ENCODE measurements at places on chromosomes 16 and 17.

GRCh38 chr17:75731716-75732498, 10.6 kb downstream of the ITGB4 start:
- DNase-seq: no peak

DNA sequence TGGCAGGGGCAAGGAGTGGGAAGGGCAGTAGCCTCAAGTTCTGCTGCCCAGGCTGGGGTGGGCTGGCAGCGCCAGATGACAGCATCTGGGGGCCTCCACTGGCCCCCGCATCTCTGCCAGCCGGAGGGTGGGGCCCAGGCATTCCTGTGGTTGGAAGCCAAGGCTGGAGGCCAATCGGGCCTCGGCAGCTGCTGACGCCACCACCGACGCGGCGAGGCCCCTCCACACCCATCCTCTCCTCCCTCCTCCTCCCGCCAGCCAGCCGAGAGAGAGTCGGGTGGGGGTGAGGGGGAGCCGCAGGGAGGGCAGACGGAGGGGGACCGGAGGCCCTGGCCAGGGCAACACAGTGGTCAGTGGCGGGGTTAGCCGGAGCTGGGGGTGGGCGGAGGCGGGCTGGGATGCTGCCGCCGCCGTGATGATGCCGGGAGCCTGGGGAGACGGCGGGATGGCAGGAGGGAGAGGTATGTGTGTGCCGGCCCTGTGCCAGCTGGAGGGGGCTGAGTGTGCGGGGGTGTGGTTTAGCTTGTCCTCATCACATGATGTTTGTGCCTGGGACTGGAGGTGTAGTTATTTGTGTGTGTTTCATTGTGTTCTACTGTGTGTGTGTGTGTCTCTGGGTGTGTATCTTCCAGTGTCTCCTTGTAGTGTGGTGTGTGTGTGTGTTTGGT, 36.6 kb downstream of the ARHGAP23 start:
- DNase-seq: no peak

DNA sequence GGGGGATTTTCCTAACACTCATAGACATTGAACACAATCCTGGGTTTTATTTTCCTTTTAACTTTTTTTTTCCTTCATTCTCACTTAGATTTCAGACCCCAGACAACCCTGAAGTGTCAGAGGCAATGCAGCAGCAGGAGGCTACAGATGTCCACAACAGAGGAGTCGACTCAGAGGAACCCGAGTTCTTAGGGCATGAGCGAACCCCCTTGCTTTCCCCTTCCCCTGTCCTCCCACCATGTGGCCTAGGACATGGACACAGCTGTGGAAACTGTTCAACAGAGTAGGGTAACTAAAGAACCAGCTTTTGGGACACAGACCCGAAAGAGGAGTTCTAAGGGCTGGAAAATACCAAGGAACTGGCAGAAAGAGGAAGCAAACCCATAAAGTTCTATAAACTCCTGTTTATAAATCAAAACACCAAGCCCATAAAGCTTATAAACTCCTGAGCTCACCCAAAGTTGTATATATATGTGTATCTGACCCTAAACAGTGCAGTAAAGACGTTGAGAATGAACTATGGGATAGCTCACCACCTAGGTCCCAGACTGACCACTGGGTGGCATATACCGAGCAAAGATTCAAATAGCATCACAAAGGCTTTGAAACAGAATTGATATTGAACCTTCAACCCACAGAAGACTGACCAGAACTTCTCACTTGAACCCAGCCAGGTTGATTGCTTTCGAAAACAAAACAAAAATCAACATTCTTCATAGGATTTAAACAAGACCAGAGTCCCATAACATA, 33.9 kb downstream of the CMTM4 start:
- peak; percentile 23 for DNase-seq

- DNase-seq: no peak
Observed at GRCh38 chr16:87483481-87483880, 9.3 kb downstream of the ZCCHC14 start.

DNA sequence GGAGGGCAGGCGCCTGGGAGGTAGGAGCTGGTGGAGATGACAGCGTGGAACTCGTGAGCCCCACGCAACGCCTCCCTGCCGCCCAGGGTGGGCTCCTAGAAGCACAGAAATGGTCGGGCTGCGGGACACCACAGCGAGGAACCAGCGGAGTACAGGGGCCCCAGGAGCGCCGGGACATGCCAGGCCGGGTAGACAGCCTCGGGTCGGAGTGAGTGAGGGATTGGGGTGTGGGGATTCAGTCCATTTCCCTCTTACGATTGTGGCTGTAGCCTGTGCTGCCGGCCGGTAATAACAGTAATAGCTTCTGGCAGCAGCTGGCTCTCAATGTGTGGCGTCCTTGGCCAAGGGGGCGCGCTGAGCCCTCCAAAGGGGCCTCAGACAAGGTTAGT, 12.2 kb upstream of the CES3 start:
- no peak for DNase-seq

DNA sequence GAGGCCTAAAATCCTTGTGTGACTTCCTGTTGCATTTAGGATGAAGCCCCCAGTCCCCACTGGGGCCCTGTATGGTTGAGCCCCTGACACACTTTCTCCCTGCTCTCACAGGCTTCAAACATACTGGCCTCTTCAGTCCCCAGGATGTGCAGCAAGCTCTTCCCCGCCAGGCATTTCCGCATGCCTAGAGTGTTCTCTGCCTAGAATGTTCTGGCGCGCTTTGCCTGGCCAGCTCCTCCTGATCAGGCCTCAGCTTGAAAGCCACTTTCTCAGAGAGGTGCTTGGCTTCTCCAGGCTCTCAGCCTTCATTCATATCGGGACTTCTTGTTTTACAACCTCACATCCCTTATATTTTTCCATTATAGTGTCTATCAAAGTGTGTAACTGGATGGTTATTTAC, 123.7 kb downstream of the SPACA3 start:
- DNase-seq: no peak

DNA sequence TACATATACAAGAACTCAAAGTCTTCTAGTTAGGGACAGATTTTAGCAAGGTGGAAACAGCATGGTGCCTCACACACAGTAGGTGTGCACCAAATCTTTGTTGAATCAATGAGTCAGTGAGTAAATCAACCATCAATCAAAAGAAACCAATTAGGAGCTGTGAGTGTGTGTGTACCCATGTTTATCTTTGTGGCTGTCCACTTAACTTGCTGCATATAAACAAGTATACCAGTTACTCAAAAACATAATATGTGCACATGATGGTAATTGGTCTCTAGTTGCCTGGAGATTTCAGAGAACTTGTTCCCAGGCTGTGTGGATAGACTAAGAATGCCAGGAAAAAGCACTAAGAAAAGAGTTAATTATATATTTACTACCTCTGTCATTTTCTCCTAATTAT, 272.2 kb upstream of the CCL2 start:
- DNase-seq: no peak

- no peak for DNase-seq
Observed at GRCh38 chr16:14369734-14370598, 260.1 kb downstream of the PARN start.

GRCh38 chr17:45703348-45703747, 80.8 kb upstream of the CRHR1 start:
- DNase-seq: no peak

GRCh38 chr17:51725185-51725584, 433.3 kb downstream of the CA10 start:
- DNase-seq: peak; percentile 52

DNA sequence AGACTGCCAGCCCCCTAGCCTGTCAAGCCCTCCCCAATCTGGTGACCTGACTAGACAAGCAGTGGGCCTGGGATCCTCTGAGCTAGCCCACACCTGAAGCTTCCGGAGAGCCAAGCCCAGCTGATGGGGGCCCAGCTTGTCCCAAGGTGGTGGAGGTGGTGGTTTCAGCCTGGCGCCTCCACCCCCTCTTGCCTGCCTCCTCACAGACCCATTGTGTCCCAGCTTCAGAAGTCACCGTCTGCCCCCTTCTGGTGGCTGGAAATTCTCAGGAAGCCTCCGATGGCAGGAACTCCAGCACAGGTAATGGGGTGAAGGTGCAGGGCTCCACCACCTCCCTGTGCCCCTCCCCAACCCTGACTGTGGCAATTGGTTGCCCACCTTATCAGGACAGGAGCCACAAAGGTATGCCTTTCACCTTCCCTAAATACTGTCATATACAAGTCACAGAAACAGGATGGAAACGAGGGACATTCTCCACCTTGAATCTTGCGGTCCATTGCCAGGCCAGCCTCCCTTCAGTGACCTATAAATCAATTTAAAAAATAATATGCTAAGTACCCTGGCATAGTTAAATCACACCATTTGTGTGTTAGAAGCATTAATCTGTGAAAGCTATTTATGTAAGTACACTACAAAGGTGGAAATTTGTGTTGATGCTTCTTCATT, 66.0 kb upstream of the ZNF423 start:
- DNase-seq: no peak

DNA sequence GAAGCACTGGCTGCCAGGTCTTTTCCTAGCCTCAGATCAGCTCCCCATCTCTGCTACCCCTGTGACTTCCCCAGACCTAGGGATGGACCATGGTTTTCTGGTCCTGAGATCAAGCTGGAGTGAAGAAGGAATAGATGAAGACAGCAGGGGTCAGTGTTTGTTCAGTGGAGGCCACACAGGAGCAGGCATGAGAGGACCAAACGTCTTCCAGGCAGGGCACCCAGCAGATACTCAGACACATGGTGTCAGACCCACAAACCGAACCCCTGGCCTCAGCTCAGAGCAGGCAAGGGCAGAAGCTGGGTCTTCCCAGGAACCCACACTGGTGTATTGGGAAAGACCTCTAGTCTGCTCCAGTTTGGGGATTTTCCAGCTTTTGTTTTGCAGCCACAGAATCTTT, 189.7 kb downstream of the IRX5 start:
- DNase-seq: peak; percentile 20

- DNase-seq: no peak
Observed at GRCh38 chr16:48131201-48131935, 24.4 kb downstream of the ABCC12 start.

- peak; percentile 86 for DNase-seq
Observed at GRCh38 chr17:2192367-2193057, 111.1 kb downstream of the SMG6 start.

- DNase-seq: no peak
Observed at GRCh38 chr17:75995385-75995925, 5.2 kb upstream of the CDK3 start.

DNA sequence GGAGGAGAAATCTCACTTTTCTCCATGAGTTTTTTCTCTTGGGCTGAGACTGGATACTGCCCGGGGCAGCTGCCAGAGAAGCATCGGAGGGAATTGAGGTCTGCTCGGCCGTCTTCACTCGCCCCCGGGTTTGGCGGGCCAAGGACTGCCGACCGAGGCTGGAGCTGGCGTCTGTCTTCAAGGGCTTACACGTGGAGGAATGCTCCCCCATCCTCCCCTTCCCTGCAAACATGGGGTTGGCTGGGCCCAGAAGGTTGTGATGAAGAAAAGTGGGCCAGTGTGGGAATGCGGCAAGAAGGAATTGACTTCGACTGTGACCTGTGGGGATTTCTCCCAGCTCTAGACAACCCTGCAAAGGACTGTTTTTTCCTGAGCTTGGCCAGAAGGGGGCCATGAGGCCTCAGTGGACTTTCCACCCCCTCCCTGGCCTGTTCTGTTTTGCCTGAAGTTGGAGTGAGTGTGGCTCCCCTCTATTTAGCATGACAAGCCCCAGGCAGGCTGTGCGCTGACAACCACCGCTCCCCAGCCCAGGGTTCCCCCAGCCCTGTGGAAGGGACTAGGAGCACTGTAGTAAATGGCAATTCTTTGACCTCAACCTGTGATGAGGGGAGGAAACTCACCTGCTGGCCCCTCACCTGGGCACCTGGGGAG, 19.1 kb downstream of the NGFR start:
- DNase-seq: peak; percentile 30

GRCh38 chr16:24482681-24483202, 56.6 kb upstream of the RBBP6 start:
- no peak for DNase-seq

- peak; percentile 54 for DNase-seq
Observed at GRCh38 chr16:11681556-11681955, 13.3 kb downstream of the SNN start.

DNA sequence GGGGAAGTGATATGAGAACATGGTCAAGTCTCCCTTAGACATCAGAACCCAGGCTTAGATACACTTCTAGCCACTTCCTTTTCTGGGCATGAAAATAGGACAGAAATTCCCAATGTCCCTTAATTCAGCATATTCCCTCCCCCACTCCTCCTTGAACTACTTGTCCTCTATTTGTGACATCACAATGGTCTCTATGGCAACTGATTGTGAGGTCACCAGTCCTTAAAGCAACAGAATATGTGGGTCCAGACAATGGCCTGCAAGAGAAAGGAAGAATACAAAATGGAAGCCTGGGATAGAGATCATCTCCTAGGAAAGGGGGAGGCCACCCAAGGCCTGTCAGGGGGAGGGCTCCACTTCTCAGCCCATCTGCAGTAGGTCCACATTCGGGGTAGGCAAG, 6.7 kb upstream of the SEZ6 start:
- peak; percentile 16 for DNase-seq

DNA sequence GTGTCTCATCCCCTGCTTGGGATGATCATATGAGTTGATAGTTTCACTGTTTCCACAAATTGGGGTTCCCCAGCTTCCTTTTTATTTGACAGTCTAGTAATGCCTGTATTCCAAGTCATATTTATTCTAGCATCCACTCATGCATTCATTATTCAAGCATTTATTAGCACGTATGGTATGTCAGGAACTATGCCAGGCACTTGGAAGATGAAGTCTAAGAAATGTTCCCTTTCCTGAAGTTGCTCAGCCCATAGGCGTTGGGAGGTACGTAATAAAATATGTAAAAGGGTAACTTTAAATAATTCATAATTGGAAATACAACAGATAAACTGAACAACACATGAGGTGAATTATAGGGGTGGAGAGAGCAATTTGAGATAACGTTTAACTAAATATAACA, 338.0 kb upstream of the MAF start:
- no peak for DNase-seq
